ENCODE measurements at places on chromosomes 5 and 9. TPM values are rescaled to one million over a fixed set of nuclear protein-coding genes. Genes with fewer than 3 reads are reported as not detected.

DNA sequence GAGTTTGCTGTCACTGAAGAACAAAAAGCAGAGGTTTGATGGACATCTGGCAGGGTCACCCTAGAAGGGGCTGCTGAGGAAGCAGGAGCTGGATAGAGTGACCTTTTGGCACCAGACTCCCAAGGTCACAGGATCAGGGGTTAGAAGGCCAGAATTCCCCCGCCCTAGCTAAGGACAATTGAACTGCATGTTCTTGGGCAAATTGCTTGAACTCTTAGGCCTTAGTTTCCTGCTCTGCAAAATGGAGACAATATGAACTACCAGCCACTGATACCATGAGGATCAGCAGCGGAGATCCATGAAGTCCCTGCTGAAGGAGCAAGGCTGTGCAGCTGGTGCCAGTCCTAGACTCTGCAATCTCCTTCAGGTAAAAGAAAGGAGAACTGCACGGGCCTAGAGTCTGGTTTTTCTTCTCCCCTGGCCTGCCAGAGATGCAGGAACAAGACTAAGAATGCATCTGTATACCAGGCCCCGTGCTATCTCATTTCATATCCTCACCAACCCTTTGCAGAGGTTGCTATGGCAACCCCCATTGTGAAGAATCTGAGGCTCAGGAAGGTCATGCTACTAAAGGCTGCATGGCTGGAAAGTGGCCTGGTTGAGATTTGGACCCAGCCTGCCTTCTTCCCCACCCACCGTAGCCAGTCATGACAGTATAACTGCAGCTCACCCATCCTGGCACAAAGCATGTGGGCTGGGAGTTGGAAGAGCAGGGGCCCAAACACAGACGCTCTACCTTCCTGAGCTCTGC lies 33.7 kb downstream of the CAMK2A start:
- DNase-seq = no peak

DNA sequence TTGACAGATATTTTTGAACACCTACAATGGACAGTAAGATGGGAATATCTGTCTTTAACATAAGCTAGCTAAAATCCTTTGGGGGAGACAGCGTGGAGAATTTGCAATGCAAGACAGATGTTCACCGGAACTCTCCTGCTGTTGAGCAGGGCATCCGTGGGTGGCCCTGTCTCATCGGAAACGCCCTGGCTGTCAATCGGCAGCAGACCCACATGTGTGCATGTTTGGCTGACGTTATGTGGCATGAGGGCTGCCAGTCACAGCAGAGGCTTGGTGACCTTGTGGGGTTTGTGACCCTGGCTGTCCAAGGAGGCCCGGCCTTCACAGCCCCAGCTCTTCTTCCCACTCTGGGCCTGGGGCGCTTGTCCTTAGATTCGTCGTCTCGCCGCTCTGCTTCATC lies 129.7 kb upstream of the OTULINL start:
- DNase-seq = no peak

- no peak for DNase-seq
Measured at GRCh38 chr5:164373876-164374275, 868.5 kb downstream of the MAT2B start.

SLC46A2 gene
- not detected for total RNA-seq

ARHGEF39 gene
- 1.2 TPM for total RNA-seq

CNTNAP3B gene
- 34.1 TPM for total RNA-seq

- DNase-seq = no peak
Measured at GRCh38 chr5:79546782-79547428, 33.0 kb upstream of the HOMER1 start.

PLAC8L1 gene
- not detected for total RNA-seq

DNA sequence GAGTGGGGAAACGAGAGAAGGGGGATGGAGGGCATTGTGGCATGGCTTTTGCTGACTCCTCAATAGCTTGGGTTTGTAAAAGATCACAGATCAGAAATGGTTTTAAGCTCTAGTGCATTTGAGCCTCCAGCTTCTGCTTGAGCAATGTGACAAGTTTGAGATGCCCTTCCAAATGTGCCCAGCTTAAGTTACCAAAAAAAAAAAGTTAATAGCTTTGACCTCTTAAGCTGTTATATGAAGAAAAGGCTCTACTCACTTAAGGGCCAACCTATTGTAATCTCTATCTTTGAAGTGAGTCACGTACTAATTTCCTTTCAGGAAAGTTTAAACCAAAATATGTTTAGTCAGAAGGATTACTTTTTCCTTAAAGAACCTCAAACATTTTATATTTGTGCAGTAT lies 428.8 kb upstream of the ACTBL2 start:
- DNase-seq = no peak

DNA sequence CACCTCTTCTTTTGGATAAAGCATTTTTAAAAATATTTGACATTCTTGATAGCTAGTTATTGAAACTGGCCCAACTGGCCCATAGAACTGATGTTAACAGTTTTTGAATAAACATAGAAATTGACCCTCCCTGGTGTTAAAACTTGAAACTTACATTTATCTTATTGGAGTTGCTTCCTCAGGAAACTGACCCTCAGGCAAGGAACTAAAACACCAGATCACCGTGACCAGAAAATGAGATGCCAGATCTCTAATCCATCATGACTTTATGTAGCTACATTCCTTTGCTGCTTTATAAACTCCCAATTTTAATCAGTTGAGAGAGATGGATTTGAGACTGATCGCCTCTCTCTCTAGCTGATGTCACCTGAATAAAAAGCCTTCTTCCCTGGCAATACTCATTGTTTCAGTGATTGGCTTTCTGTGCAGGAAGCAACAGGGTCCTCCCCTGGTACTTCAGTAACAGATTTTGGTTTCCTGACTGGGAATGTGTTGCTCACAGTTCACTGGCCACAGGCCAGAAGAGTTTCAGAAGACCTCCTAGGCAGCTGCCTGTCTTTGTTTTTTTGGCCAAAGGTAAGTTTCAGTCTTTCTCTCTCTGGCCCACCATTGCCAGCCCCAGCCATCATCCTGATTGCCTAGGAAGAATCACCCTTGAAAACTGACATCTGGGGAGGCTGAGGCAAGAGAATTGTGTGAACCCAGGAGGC lies 212.4 kb downstream of the DTWD2 start:
- no peak for DNase-seq

DNA sequence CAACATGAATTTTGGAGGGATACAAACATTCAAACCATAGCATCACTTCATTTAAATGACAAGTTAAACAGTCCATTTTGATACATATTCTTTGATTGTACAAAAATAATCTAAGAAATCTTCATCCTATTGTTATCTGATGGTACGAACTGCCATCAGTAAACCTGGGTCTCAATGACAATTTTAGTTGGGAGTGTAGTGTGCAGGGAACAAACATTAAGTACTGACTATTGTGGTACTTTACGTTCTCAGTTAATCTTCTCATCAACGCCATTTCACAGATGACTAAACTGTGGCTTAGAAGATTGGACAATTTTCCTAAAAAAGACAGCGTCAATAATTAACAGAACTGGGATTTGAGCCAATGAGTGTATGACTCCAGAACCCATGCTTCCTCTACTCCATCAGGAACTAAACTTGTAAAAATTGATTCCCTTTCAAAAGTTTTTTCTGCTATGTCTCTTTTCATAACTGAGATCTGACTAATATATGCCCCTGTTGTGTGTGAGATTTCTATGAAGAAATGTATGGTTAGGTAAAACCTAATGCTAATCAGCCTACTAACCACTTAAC lies 21.1 kb downstream of the TNPO1 start:
- DNase-seq = no peak

DNA sequence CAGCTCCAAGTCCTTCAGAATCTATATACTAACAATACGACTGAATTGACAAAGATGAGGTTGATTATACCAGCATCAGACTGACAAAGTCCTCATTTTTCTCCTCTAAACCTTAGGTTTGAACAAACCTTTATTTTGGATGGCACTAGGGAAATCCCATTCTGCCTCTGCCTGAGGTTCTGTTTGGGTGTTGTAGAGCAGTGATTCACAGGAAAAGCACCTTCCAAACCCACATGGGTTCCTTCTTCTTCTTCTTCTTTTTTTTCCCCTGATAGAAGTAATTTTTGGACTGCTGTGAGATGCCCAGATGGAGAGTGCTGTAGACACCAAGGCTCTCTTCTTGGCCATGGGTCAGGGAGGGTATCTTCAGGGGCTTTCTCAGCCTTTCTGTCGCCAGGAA lies 164.9 kb upstream of the PAPPA start:
- DNase-seq = no peak

DNA sequence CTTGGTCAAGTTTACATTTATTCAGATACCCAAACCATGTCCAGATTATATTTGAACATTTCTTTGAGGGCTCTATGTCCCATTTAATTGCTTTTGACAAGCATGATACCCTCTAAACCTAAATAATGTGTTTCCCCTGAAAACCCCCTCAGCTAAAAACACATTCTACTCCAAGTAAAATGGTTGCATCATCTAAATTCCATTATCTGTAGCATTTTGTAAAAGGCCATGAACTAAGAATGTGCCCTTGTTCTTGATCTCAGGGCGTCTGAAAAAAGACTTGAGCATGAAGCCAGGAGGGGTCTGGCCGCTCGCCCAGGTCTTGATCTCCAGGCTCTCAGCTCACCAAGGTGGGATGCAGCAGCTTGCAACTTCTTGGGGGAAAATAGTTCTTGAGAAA lies 53.5 kb upstream of the ERCC6L2 start:
- no peak for DNase-seq

DMGDH gene
- 4.2 TPM for total RNA-seq

PCA3 gene
- not detected for total RNA-seq

DNA sequence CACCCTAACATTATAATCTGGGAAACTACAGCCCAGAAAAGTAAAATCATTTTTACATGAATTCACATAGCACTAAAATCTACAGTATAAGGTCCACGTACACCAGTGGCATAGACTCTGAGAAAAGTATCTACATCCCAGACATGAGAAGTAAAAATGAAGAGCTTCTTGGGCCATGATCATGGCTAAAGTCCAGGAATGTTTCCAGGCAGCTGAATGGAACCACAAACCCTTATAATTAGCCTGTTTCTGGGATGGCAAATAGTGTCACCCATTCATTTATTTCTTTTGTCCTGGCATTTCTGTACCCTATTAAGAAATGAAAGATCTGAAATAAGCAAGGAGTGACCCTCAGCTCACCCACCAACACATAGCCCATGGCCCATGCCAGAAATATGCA lies 217.9 kb downstream of the SPOCK1 start:
- DNase-seq = no peak

- no peak for DNase-seq
Measured at GRCh38 chr5:100913298-100913697, 10.2 kb upstream of the ST8SIA4 start.

FAF2 gene
- 25.3 TPM for total RNA-seq

GRM6 gene
- total RNA-seq = not detected

GRCh38 chr9:91896513-91897121 lies 53.4 kb downstream of the ROR2 start:
- no peak for DNase-seq

GRCh38 chr5:69129413-69129812 lies 35.6 kb downstream of the SLC30A5 start:
- no peak for DNase-seq

TLX3 gene
- not detected for total RNA-seq

GRCh38 chr9:31719262-31719661 lies 665.2 kb upstream of the ACO1 start:
- DNase-seq = no peak

GRCh38 chr9:130372057-130372456 lies 72.7 kb upstream of the ASS1 start:
- no peak for DNase-seq

GRCh38 chr5:76620166-76620565 lies 3.0 kb downstream of the F2RL2 start:
- no peak for DNase-seq

DNA sequence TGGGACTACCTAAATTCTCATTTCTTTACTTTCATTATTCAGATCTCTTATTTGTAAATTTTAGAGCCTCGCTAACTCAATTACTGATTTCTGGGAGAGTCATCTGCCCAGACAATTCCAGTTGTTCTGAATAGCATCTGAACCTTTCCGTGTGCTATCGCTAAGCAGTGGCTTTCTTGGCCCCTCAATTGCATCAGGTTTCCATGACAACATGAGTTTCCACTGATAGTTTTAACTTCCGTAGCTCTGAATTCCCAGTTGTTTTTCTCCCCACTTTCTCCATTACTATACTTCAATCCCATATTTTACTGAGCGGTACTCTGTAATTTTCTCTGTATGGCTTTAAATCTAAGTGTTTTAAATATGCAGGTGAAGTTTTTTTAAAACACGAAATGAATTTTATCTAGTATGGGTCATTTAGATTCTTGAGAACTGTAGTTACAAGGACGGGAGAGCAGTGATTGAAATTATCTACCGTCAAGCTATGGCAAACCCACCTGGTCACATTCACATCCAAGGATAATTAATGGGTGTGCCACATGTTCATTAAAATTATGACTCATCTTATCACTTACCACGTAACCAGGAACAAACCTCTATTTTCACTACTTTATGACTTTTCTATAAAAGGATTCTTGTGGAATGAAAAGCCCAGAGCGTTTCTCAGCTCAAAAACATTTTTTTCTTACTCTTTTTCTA lies 223.5 kb upstream of the PCSK5 start:
- no peak for DNase-seq

- no peak for DNase-seq
Measured at GRCh38 chr9:21864505-21864904, 62.1 kb downstream of the MTAP start.

- no peak for DNase-seq
Measured at GRCh38 chr5:40688996-40689395, 9.3 kb downstream of the PTGER4 start.

HTR4 gene
- total RNA-seq = 2.9 TPM

GRCh38 chr9:34381323-34381722 lies 4.6 kb upstream of the MYORG start:
- no peak for DNase-seq

DNA sequence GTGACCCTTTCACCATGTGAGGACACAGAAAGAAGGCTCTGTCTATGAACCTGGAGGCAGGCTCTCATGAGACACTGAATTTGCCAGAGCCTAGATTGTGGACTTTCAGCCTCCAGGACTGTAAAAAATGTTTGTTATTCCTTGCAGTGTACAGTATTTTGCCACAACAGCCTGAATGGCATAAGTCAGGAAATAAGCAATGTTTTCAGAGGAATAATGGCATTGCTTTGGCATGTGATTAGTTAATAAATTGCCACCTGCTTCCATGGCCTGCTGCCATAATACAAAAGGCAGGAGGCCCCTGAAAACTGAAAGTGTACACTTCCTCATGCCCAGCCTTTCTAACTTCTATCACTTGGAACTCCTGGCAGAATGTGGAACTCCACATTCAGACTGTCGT lies 408.1 kb downstream of the GADD45G start:
- DNase-seq = no peak

DNA sequence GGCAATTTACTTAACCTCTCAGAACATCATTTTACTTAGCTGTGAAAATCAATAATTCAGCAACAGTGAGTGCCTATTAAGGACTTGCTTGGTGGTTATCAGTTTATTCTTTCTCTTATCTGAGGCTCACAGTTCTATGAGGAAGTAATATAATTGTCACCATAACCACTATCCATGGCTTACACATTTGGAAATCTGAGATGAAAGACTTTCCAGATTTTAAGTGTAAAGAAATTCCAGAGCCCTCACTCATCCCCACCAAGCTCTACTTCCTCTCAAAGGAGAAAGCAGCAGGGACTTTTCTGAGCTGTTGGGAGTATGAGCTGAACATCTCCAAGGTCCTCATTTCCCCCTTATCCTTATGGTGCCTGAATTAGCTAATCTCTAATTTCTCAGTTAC lies 321.5 kb downstream of the FBXL7 start:
- no peak for DNase-seq

DOCK2 gene
- total RNA-seq = 18.2 TPM

GRCh38 chr9:85715587-85715986 lies 26.2 kb downstream of the AGTPBP1 start:
- no peak for DNase-seq

All from vagina (tissue), 2 donors.